ENCODE measurements at places on chromosomes 1 and 21.

- no peak for DNase-seq
- no peaks in the 10 kb centered on the region for H3K4me1 ChIP-seq
- no peaks in the 10 kb centered on the region for H3K27me3 ChIP-seq
- no peak overlapping the region for H3K27ac ChIP-seq
These were observed 76.8 kb upstream of the IVNS1ABP start for GRCh38 chr1:185393815-185394214.

DNA sequence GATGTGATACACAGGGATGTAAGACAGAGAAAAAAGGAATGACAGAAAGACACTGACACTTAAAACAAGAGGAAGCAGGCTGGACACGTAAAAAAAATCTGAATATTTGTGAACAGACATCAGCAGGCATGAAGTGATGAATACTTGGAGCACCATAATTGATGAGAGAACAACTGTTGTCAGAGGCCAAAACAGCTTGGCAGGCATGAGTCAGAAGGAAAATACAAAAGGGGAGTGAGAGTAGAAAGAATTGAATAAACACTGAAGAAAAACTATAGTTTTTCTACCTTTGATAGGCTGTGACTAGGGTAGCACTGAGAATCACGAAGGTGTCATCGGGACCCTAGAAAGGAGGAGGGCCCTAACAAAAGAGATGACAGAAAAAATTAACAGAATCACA, 21.6 kb upstream of the GUCA2A start:
- no peaks in the 10 kb centered on the region for H3K4me1 ChIP-seq
- H3K36me3 ChIP-seq, result peaks cover 15% of the 10 kb centered on the region
- H3K27ac ChIP-seq, result no peak overlapping the region
- no peak overlapping the region for H3K4me3 ChIP-seq
- H3K27me3 ChIP-seq, result no peaks in the 10 kb centered on the region

DNA sequence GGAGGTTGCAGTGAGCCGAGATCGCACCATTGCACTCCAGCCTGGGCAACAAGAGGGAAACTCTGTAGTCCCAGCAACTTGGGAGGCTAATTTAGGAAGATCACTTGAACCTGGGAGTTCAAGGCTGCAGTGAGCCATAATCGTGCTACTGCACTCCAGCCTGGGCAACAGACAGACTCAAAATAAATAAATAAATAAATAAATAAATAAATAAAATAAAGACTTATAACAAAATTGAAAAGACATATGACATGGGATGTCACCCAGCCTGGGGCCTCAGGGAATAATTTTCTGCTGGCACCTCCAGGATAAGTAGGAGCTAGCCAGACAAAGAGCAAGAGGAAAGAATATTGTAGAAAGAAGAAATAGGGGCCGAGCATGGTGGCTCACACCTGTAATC, 77.9 kb upstream of the PUM1 start:
- H3K27me3 ChIP-seq, result no peaks in the 10 kb centered on the region
- no peak overlapping the region for H3K27ac ChIP-seq
- no peaks in the 10 kb centered on the region for H3K36me3 ChIP-seq

DNA sequence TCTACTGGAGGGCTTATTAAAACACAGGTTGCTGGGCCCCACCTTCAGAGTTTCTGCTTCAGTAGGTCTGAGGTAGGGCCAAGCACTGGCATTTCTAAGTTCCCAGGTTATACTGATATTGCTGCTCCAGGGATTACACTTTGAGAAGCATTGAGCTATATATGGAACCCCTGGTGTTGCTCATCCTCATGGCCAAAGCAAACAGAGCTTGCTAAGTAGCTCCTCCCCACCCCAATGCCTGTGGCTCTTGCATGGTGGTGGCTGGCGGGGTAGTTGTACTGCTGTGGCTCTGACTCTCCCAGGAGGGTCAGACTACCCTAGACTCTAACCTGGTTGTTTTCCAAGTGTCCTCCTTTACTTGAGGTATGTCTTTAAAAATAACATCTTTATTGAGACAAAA, 143.6 kb downstream of the SPATA46 start:
- no peak overlapping the region for H3K4me3 ChIP-seq
- H3K4me1 ChIP-seq, result peaks cover 21% of the 10 kb centered on the region
- no peaks in the 10 kb centered on the region for H3K36me3 ChIP-seq
- no peak for DNase-seq
- H3K27me3 ChIP-seq, result no peaks in the 10 kb centered on the region

GRCh38 chr1:234848972-234849649, 239.1 kb upstream of the IRF2BP2 start:
- H3K4me1 ChIP-seq, result no peaks in the 10 kb centered on the region
- no peaks in the 10 kb centered on the region for H3K36me3 ChIP-seq
- DNase-seq, result no peak
- H3K4me3 ChIP-seq, result no peak overlapping the region
- no peaks in the 10 kb centered on the region for H3K27me3 ChIP-seq
- H3K27ac ChIP-seq, result no peak overlapping the region

DNA sequence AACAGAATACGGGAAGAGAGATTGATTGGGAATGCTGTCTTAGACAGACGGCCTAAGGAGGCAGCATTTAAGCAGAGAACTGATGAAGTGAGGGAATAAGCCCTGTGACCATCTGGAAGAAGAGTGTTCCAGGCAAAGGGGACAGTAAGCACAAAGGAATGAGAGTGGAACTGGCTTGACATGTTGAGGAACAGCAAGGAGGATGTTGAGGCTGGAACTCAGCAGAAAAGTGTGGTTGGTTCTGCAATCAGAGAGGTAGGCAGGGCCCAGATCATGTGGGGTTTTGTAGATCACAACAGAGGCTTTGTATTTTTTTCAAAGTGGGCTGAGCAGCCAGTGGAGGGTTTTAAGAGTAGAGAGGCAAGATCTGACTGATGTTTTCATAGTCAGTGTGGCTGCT, 157.4 kb downstream of the DNM3 start:
- no peaks in the 10 kb centered on the region for H3K4me1 ChIP-seq
- no peak overlapping the region for H3K4me3 ChIP-seq
- no peaks in the 10 kb centered on the region for H3K36me3 ChIP-seq
- no peak overlapping the region for H3K27ac ChIP-seq
- H3K27me3 ChIP-seq, result no peaks in the 10 kb centered on the region

DNA sequence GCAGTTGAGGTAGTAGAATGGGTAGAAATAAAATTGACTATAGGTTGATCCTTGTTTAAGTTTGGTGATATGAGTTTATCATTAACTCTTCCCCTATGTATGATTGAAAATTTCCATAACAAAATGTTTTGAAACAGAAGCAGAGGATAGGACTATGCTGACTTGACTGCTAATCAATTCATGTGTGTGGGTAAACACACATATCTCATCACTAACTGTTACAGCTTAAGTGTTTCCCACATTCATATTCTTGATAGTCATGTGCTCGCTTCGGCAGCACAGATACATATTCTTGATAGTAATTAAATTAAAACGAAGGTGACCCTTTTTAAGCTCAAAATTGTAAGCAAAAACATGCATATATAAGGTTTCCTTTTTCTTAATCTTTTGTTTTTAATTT, 68.2 kb upstream of the SAMSN1 start:
- H3K27me3 ChIP-seq, result no peaks in the 10 kb centered on the region
- H3K4me3 ChIP-seq, result no peak overlapping the region
- no peak overlapping the region for H3K27ac ChIP-seq
- no peaks in the 10 kb centered on the region for H3K36me3 ChIP-seq
- no peaks in the 10 kb centered on the region for H3K4me1 ChIP-seq
- DNase-seq, result no peak

- H3K4me3 ChIP-seq, result no peak overlapping the region
- DNase-seq, result no peak
- H3K27me3 ChIP-seq, result no peaks in the 10 kb centered on the region
- no peaks in the 10 kb centered on the region for H3K36me3 ChIP-seq
- no peaks in the 10 kb centered on the region for H3K4me1 ChIP-seq
These were observed 8.9 kb upstream of the IL12RB2 start for GRCh38 chr1:67298762-67299161.

GRCh38 chr1:153597206-153597605, 15.7 kb downstream of the S100A16 start:
- H3K27ac ChIP-seq, result no peak overlapping the region
- no peaks in the 10 kb centered on the region for H3K36me3 ChIP-seq
- DNase-seq, result no peak

GRCh38 chr1:997993-998744, 1.7 kb downstream of the HES4 start:
- no peak for DNase-seq
- no peaks in the 10 kb centered on the region for H3K27me3 ChIP-seq
- H3K4me1 ChIP-seq, result peaks cover 41% of the 10 kb centered on the region
- H3K27ac ChIP-seq, result peak overlapping the region; percentile 99
- peak overlapping the region; percentile 80 for H3K4me3 ChIP-seq
- no peaks in the 10 kb centered on the region for H3K36me3 ChIP-seq

DNA sequence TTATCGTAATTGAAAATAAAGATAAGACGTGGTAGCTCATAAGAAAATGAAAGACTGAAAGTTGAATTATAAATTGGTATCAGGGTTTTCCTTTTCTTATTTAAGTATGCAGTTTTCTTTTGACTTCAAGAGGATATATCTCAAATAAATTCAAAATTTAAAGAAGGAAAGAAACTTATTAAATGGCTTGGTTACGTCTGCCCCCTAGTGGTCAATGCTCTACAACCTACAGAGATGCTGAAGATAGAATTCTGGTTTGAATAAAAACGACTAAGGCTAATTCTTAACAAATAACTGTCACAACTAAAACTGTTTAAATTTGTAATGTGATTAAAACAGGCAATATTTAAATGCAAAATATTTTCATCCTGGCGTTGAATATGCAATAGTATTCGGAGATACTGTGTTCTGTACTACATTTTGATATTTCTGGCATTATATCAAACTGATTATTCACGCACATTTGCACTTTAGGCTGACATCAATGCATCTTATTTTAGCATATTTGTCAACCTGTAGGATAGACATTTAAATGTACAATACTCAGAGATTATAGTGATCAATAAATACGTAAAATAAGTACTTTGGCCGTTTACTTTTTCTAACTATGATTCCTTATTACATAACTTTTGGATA, 26.8 kb downstream of the IFI44 start:
- H3K27me3 ChIP-seq, result no peaks in the 10 kb centered on the region
- no peak overlapping the region for H3K4me3 ChIP-seq
- no peaks in the 10 kb centered on the region for H3K36me3 ChIP-seq
- peak; percentile 70 for DNase-seq
- H3K27ac ChIP-seq, result no peak overlapping the region
- H3K4me1 ChIP-seq, result no peaks in the 10 kb centered on the region

GRCh38 chr1:162502928-162503327, 5.3 kb downstream of the UHMK1 start:
- peaks cover 62% of the 10 kb centered on the region for H3K36me3 ChIP-seq
- no peak overlapping the region for H3K27ac ChIP-seq

GRCh38 chr1:235741294-235741693, 91.7 kb upstream of the GNG4 start:
- H3K27ac ChIP-seq, result no peak overlapping the region
- no peaks in the 10 kb centered on the region for H3K4me1 ChIP-seq
- H3K27me3 ChIP-seq, result no peaks in the 10 kb centered on the region
- no peak for DNase-seq

GRCh38 chr1:44168520-44169098, 27.2 kb upstream of the KLF18 start:
- no peaks in the 10 kb centered on the region for H3K36me3 ChIP-seq
- H3K4me3 ChIP-seq, result no peak overlapping the region
- no peaks in the 10 kb centered on the region for H3K27me3 ChIP-seq
- no peak overlapping the region for H3K27ac ChIP-seq

- no peaks in the 10 kb centered on the region for H3K4me1 ChIP-seq
- H3K27me3 ChIP-seq, result no peaks in the 10 kb centered on the region
- no peak overlapping the region for H3K27ac ChIP-seq
- DNase-seq, result no peak
These were observed 89.8 kb downstream of the TMEM200B start for GRCh38 chr1:29033829-29034466.

DNA sequence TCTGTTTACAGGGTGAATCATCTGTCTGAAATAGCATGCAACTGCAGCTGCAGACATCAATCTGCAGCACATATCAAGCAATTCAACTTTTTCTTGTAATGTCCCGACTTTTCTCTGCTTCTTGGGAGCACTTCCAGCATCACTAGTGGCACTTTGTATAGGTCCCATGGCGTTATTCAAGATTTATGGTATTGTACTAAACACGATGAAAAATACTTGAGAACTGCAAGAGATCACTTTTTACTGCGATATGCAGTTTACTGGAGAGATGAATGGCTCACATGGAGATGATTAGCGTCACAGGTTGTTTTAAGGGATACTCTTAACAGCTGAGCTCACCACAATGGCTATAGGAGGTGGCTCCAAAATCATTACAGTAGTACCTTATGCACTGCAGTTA, 7.2 kb upstream of the SCMH1 start:
- H3K4me1 ChIP-seq, result no peaks in the 10 kb centered on the region
- no peak for DNase-seq
- no peaks in the 10 kb centered on the region for H3K27me3 ChIP-seq
- no peak overlapping the region for H3K27ac ChIP-seq
- no peaks in the 10 kb centered on the region for H3K36me3 ChIP-seq

DNA sequence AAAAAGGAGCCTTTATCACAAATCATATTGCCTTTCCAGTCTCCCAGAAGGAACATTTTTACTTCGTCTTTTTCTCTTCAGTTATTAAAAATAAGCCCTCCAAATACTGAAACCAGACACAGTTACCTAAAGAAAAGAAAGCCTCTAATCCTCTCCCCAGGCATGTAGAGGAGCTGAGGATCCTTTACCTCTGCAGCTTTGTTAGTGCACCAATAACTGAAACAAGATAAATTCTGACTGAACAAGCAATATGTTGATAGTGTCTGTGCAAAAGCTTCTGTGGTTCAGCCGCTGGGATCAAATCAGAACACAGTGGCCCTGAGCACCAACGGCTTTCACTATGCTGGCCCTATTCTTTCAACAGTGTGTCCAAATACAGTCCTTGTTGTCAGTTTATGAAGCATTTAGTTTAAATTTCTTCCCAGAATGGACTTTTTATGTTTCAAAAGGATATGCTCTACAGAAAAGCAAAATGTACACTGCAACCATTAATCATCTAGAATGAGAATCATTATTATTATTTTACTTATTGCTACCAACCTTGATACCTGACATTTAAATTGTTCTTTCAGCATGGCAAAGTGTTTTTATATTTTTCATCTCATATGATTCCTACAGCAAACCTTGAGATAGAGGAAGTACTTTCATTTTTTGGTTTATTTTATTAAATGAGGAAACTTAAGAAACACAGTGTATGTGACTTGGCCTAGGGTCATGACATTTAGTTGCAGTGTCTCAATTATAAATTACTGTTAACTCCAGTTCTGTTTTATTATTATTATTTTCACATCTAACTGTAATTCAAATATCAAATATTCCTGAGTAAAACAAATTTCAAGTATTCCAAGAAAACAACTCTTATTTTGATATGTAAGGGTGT, 217.9 kb downstream of the NEGR1 start:
- H3K4me1 ChIP-seq, result no peaks in the 10 kb centered on the region
- H3K27me3 ChIP-seq, result no peaks in the 10 kb centered on the region
- H3K36me3 ChIP-seq, result no peaks in the 10 kb centered on the region
- no peak overlapping the region for H3K4me3 ChIP-seq

DNA sequence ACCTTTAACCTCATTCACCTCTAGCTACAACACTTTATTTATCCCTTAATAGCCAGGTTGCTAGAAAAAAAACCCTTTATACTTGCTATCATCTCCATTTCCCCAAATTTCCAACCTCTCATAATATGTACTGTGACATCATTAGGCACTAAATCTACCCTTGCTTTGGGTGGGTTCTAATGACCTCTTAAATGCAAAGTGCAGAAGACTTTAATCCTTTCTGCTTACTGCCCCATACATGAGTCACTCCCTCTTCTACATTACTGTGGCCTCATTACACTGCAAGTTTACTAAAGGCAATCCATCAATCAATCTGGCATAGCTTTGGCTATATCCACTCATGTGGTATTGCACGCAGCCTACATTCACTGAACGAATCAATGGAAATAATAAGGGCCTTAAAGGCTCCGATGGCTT, 353.3 kb downstream of the SMYD3 start:
- H3K4me3 ChIP-seq, result no peak overlapping the region
- H3K4me1 ChIP-seq, result no peaks in the 10 kb centered on the region
- DNase-seq, result no peak
- H3K36me3 ChIP-seq, result no peaks in the 10 kb centered on the region
- no peaks in the 10 kb centered on the region for H3K27me3 ChIP-seq

All from right atrium auricular region (tissue), 2 donors.